Globus pallidus (tissue), 1 donor: ENCODE measurements at places on chromosomes 5 and 9.

DNA sequence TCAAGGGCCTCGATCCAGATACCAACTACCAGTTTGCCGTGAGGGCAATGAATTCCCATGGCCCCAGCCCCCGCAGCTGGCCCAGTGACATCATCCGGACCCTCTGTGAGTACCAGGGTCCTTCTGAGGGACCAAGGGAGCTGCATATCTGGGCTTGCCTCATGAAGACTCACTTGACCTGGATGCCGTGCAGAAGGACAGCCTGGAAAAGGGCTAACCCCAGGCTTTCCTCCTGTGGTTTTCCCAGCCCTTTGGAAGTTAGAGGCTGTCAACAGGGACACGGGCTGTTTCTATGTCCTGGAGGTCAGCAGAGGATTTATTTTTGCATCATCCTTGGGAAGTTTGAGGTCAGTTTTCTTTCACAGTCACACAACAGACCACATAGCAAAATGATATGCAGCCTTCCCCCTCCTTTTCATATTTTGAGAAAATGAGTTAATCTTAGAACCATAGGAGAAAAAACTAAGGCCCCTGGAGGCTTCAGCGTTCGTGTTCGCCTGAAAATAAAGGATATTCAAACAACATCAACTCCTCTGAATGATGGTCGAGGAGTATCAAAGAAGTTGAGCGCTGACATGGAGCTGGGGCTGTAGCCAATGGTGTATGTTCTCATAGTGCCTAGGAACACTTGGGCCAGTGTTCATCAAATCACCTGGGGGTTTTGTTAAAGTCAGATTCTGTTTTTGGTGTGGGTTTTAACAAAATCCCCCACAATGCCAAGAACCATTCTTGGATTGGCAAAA, 112.2 kb downstream of the EGFLAM start:
- no peak for DNase-seq

GRCh38 chr5:93717162-93717561, 24.2 kb downstream of the POU5F2 start:
- peak; percentile 19 for DNase-seq

DNA sequence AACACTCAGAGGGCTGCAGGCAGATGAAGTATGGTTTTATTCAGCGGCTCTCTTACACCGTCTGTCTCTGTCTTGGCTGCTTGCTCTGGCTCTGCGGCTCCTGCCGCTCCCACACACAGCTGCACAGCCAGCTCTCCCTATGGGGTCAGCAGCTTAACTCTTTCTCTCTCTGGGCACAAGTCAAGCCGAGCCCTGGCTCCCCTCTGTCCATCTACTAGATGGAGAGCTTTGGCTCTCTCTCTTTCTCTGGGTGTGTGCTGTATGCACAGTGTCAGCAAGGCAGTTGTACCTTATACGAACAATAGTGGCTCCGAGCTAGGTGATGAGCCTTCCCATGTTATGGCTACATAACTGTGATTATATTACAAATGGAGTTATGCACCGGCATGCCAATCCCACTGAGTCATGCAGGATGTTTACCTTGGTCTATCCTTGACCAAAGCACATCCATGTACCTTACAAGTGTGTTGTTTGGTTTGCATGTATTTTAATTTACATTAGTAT, 19.3 kb upstream of the PPP2CA start:
- no peak for DNase-seq

DNA sequence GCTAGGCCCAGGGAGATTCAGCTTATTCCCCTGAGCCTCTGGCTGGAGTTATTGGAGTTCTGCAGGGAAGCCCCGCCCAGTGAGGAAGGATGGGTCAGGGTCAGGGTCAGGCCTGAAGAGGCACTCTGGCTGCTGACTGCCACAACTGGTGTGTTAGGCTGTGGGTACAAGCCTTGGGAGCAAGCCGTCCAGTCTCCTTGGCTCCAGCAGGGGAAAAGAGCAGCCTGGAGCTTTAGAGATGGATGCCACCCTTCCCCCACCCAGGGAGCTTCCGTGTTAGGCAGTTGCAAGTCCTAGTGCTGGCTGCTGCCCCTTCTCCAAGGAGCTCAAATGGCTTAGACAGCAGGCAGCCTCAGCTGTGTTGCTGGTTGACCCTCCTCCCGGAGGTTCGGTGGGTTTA, 34.4 kb upstream of the TAF11L2 start:
- no peak for DNase-seq

DNA sequence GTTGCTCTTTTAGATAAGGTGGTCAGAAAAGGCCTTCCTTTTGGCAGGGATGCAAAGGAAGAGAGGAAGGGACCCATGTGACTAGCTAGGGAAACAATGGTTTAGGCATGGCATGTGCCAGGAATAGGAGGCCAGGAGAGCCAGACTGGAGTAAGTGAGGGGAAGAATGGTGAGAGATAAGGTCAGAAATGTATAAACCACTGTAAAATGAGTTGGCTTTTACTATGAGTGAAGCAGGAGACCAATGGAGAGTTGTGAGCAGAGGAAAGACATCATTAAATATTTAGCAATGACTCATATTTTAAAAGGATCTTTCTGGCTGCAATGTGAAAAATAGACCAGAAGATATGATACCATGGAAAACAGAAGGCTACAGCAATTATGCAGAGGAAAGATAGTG, 50.9 kb downstream of the AP3B1 start:
- DNase-seq: no peak

DNA sequence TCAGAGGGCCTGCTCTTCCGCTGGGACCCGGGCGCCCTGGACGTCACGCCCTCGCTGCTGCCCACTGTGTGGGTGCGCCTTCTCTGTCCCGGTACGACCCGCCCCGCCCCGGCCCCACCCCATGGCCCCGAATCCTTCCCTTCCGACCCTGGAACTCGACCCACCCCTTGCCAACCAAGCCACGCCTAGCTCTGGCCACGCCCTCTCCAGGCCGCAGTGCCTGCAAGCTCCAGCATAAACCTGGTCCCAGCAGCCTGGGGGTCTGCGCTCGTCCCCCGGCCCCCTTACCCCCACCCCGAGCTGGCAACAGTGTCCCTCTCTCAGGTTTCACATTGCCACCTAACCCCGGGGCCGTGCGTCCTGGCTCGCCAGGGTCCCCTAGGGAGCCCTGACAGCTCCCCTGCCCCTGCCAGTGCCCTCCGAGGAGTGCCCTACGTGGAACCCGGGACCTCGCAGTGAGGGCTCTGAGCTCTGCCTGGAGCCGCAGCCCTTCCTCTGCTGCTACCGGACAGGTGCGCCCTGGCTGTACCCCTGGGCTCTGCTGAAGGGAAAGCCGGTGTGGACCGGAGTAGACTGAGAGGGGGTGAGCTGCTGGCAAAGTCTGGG, 3.4 kb downstream of the ADGRD2 start:
- DNase-seq: no peak

DNA sequence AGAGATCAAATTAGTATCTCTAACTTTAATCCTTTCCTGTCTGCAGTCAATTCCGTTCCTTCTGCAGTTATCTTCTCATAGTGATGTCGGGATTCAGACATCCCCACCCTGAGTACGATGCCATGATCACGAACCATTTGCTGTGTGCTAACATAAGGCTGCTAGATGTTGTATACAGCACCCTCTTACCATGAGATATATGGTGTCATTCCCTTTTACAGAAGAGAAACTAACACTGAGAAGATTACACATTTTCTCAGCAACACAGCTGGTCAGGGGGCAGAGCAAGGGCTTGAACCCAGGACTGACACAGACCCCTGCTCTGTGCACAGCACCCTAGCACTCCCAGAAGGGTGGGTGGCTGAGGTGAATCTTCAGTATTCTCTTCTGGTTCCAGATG, 46.9 kb upstream of the HSD17B4 start:
- no peak for DNase-seq

DNA sequence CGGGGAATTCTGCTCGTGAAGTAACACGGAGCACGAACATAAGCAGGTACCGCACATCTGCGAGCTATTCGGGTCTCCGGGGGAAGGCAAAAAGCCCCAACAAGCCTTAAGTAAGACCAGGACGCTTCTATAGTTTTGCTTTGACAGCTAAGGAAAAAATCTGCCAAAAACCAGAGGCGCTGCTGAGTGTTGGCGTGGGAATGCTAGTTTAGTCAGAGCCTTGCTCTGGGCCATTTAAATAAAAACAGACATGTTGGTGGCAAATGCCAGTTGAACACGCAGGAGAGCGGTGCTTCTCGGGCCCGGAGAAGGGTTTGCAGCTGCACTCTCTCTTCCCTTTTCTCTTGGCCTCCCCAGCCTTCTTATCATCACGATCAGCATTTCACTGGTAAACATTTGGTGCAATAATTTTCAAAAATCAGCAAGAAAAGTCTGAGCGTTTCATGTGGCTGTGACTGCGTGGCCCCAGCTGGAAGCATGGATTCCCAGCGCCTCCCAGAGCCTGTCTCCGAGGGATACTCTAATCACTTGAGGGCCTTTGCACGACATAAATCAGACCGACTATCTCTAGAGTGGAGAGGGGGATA, 6.4 kb upstream of the NOTCH1 start:
- no peak for DNase-seq
